Left lung (tissue), 14 donors: ENCODE measurements at places on chromosomes 11 and 22. TPM values are rescaled to one million over a fixed set of nuclear protein-coding genes. Genes with fewer than 3 reads are reported as not detected.

GRCh38 chr11:75768112-75768908, at the start of gene DGAT2:
Gene DGAT2 (plus strand): TSS chr11:75768778. CDS start chr11:75768992, 214 bp downstream.
- peak; percentile 76 for DNase-seq

GRCh38 chr11:128302425-128303186, 284.8 kb downstream of the ETS1 start:
- DNase-seq = no peak

PMM1 gene
- polyA plus RNA-seq = 56.1 TPM

DNA sequence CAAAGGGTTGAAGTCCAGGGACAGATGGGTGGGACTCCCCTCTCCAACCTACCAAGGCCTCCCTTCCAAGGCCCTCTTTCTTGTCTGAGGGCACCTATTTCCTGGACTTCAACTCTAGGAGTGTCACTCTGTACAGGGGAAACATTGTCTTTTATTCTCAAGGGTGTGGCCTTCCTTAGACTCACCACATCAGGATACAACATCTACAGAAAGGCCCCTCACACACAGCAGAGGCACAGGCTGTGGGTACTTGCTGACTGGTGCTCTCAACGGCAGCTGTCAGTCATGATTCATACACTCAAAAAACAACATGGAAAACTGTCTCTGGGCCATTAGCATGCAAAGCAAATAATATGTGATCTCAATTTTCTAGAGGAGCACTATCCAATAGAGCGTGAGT, 78.0 kb downstream of the RCN1 start:
- no peak for DNase-seq

DNA sequence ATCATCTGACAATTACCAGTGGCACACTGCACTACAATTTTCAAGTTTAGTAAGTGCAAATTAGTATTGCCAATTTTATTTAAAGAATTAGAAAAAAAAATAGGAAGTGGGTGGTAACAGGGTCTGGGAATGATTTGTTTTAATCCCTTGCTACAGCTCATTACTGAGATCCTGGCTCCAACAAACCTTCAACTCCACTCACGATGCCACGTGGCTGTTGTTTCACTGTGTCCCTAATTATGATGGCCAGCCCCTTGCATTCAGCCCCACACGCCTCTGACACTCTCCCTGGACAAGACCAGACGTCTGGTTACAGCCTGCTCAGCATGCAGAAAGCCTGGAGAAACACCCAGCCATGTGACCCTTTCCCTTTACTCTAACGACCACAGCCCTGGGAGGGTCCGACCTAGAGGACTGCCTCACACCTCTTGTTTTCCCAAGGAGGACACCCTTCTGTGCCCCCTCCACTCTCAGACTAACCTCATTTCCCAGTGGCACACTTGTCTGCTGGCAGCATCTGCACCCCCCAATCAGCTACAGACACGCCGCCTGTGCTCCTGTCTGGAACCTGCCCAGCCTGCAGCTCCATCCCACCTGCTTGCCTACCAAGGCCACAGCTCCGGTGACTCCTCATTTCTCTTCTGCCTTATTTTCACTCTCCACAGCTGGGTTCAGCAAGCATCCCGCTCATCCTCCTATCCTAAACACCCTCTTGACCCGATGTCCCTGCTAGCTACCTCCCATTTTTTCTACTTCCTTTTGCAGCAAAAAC, 18.5 kb upstream of the SLC25A1 start:
- no peak for DNase-seq
